ENCODE measurements at places on chromosomes 7 and 10.

DNA sequence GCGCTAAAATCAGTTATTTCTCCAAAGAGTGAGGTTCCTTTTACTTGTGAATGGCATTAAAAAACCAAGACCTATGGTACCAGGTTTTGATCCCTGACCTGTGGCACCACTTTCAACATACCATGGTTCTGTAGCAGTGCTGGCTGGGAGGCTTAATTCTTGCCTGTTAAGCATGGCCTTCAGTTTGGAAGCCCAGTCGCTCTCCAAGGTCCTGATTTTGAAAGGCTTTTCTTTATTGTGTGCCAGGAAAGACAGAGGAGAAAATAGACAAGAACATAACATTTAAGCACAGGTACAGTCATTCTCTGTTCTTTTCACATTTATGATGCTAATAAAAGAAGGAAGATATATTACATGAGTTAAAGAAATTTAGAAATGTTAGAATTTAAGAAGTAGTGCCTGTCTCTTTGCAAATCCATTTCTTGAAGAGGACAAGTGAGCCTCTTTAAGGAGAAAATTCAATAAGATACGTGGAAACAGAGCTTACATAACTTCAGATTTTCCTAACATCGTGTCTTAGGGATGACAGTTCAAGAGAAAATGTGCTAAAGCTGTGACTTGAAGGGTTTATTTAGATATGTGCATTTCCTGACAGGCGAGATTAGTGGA is 357.6 kb downstream of the DPP6 start:
- DNase-seq = peak; percentile 7

DNA sequence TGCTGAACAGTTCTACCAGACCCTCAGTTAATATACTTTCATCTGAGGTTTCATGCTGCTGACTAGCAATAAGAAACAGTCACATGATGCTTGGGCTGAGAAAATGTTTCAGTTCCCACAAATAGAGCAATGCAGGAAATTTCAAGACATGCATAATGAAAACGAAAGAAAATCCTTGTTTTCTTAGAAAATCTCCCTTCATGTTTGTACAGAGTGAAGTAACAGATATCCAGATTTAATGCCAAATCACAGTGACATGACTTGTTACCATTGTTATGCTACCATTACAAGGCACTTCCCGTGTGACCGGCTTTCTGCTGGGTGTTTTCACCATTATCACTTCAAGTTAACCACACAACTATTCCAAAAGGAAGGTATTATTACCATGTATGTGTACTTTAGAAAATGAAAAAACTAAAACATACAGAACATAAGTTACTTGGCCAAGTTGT is 121.7 kb downstream of the DOCK4 start:
- peak; percentile 25 for DNase-seq

DNA sequence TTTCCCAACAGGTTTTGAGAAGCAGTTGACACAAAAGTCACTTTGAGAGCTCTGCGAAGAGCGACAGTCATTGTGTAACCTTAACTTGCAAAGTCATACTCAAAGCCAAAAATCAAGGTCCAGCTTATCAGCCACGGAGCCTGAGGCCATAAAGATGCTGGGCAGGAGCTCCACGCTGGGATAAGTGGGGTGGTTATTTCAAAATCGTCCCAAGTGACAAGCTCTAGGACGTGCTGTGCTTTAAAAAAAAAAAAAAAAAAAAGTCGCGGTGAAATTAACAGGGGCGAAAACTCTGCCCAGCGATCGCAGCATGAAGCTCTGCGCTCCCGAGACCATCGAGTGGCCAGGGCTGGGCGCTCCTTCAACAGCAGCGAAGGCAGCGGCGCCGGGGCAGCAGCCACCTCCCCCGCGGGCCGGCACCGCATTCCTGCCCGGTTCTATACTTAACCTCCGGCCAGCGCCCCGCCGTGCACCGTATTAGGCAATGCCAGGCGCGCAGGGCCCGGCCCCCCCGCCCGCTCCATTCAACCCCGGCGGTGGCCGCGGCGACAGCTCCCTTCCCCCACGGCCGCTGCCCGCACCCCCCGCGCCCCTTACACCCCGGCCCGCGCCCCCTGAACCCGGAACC is 657 bp downstream of the HACD1 start:
- peak; percentile 85 for DNase-seq

GRCh38 chr7:87506246-87507180 is 31.0 kb upstream of the ABCB4 start:
- DNase-seq = peak; percentile 43

DNA sequence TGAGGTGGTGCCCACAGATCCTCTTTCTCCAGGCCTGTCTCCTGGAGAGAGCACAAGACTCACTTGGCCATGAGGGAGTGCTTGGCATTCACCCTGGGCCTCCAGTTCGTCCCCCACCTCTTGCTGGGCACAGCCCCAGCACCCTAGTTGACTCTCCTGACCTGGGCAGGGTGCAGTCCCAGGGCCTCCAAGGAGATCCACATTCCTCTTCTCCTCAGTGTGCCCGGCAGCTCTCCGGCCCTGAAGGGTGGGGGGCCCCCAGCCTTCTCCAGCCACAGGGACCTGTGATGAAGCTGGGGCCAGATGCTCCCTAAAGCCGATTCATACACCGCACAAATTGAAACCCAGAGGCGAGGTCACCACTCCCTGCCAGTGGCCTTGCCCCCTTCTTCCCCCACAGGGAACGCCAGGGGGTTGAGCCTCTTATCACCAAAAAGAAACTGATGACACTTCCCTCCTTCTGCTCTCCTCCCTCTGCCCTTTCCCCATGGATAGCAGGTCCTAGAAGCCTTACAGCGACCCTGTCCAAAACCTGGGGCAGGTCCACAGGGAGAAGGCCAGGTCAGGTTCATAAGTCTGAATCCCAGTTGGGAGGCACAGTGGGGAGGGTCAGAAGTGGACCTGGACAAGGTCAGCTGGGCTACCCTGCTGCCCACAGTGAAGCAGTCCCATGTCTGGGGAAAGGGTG is 3.1 kb downstream of the EN2 start:
- DNase-seq = no peak

DNA sequence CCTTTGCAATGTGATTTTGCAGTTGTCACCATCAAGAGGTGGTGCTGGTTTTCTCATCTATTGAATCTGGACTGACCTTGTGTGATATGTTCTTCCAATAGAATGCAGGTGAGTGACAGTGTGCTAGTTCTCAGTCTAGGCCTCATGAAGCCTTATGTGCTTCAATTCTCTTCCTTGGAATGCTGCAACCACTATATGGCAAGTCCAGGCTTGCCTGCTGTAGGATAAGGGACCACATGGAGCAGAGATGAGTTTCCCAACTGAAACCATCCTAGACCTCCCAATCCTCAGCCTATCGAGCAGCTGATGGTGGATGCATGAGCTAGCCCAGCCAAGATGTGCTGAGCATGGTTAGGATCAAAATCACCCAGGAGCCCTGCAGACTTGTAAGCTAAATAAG is 32.6 kb upstream of the ARHGAP21 start:
- DNase-seq = no peak

DNA sequence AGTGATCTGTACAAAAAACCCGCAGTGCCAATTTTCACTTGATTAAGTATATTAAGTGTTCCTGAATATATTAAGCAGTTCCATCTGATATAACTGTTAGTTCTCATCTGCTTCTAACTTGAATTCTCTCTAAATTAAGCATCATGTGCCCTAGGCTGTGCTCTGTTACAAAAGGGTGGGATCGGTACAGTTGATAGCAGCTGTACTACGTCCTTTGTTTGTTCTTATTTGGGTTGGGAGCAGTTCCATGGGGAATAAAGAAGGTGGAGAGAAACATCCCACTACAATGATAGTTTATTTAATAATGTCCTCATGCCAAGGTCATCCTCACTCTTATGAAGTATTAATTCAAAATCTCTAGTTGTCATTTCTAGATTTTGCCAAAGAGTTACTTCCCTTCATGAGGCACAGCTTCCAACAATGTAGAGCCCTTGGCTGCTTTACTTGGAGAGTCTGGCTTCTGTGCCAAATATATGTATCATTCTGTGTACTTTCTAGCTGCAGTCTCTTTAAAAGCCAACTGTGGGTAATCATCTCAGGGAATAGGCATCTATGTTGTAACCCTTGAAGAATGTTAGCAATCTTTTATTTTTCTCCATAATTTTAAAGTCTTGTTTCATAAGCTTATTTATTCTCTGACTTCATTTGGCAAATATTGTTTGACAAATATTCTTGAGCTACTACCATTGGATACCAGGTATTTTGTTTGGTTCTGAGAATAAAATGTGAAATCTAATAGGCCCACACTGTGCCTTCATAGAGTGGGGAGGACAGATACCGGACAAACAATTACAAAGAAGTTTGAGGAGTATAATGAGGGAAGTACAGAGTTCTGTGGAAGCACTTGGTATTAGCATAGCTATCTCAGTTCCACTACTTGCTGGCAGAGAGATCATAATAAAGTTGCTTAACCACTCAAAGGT is 22.4 kb upstream of the AHR start:
- DNase-seq = peak; percentile 84

- DNase-seq = no peak
Observed at GRCh38 chr10:13048762-13049161, 47.2 kb upstream of the CCDC3 start.

- DNase-seq = no peak
Observed at GRCh38 chr10:34499612-34500279, 315.4 kb downstream of the PARD3 start.

GRCh38 chr7:127810696-127811660 is 159.0 kb downstream of the SND1 start:
- no peak for DNase-seq

DNA sequence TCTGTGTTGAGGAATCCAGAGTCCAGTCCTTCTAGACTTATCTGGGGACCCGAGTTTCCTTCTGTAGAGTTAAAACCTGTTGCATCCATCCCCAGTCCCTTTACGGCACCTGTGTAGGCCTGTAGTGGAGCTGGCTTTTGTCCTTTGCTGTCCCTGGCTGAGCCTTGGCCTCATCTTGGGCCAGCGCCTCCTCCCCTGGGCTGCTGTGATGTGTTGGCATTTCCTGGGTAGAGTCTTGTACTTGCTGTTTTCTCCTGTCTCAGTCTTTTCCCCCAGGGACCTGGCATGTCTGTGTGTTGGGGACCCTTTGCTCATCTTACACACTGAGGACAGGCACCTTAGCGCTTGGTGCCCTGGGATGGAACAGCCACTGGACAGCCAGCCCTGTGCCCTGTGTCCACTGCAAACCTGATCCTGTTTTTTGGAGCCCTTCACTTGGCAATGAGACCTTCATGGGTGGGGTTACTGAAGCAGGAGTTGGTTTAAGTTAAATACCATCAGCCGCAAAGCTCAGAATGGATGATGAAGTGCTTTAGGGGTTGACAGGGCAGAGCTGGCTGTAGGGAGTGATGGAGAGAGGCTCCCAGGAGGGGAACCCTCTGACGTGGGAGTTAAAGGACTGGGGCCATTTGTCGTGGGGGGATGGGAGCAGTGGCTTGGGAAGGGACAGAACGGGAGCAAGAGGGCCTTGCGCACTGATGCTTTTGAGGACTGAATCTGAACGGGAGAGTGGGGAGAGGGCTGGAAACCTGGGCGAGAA is 50.9 kb downstream of the CUX1 start:
- no peak for DNase-seq

GRCh38 chr10:49241385-49241784 is 53.2 kb upstream of the TMEM273 start:
- DNase-seq = no peak

DNA sequence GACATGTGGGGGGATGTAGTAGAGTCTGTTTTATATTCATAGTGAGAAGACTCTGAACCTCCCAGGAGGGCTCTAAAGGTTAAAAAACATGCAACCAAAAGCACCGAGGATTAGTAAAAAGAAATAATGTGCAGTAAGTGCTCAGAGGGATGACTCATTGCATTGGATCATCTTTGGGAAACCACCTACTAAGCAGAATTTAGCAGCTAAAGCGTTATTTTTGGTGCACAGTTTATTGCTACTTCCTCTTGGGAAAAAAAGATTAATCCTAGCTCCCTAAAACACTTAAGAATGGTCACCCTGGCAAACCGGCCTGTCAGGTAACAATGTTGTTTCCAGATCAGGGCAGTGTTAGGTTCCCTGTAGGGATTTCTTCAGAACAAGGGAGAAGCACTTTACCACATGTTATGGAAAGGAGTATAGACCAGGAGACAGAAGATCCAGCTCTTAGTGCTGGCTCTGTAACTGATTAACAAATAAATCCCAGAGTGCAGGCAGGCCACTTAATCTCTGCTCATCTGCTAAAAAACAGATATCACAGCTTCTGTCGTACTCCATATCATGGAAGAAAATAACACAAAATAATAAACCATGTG is 44.8 kb upstream of the FAM133B start:
- DNase-seq = peak; percentile 80

GRCh38 chr7:27130540-27131389 is at the start of gene HOXA4:
Gene HOXA4 (minus strand): TSS chr7:27130757. CDS start chr7:27130733, 24 bp downstream.
- DNase-seq = peak; percentile 86

DNA sequence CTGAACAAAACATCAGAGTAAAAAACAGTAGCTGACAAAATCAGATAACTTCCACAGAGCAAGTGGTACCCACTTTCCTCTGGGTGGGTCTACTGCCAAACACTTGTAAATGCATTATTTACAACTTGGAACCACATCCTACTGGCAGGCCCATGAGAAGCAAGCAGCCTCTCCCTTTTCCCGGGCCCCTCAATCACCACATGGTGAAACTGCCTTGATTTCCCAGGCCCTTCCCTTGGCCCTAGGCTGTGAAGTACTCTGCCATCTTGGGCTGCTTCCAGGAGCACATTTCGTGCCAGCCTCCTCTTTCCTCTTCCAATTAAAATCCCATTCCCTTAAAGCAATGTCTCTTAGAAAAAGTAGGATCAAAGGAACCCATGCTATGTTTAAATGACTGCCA is 71.4 kb downstream of the CUZD1 start:
- no peak for DNase-seq

DNA sequence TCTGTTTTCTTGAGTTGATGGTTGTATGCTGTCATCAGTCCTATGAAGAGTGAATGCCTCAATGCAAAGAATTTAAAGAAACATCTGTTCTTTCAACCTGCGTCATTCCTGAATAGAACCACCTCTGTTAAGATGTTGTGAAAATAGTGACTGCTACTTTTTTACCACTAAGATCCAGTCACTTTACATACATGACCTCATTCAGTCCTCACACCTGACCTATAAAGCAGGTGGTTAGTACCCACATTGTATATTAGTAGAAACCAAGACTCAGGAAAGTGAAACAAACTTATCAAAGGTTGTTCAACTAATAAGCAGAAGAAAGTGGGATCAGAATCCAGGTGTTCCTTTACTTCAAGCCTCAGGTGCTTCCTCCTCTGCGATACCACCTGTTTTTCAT is 64.8 kb downstream of the ITGB8 start:
- no peak for DNase-seq

DNA sequence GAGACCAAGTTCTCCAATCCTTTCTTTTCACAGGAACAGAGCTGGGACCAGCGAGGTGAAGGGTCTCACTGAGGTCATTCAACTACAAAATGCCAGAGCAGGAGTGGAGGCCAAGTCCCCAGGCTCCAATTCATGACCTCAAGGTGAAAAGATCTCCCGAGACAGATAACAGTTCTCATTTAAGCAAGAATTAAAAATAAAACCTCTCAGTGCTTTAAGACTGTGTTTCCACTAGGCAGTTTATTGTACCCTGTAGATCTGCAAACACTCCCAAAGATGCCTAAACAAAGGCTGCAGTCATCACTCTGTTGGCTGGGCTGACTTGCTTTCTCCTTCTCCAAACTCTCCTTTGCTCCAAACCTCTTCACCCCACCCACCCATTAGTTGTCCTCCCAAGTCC is 74.8 kb upstream of the CXCL12 start:
- DNase-seq = no peak

Data from foreskin fibroblast (primary cell).